ENCODE measurements at places on chromosomes 1 and 21. TPM values are rescaled to one million over a fixed set of nuclear protein-coding genes. Genes with fewer than 3 reads are reported as not detected.

The FCRL6 gene
- total RNA-seq = 2.1 TPM

The HAPLN2 gene
- total RNA-seq = 0.39 TPM

- peak; percentile 87 for DNase-seq
Measured at GRCh38 chr1:9490605-9491339, 48.5 kb upstream of the SLC25A33 start.

GRCh38 chr1:11707621-11708276 is 16.2 kb downstream of the DRAXIN start:
- no peak for DNase-seq

DNA sequence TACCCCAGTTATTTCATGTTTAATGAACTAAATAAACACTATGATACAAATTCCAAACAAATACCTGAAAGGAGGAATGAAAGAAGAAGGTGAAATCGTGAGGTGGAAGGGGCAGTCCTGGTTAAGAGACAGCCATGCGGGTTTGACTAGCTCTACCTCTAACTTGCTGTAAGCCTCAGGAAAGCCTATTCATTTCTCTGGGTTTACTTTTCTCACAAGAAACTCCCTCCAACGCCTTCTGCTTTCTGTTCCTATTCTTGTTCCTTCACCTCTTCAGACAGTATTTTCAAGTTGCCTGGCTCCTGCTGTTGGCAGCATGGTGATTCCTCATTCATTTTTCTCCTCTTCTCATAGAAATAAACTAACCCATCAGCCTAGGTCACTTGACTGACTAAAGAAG is 92.4 kb downstream of the NTPCR start:
- no peak for DNase-seq

The RIPK4 gene
- 1.0 TPM for total RNA-seq

- DNase-seq = no peak
Measured at GRCh38 chr1:38328278-38329035, 281.9 kb upstream of the POU3F1 start.

DNA sequence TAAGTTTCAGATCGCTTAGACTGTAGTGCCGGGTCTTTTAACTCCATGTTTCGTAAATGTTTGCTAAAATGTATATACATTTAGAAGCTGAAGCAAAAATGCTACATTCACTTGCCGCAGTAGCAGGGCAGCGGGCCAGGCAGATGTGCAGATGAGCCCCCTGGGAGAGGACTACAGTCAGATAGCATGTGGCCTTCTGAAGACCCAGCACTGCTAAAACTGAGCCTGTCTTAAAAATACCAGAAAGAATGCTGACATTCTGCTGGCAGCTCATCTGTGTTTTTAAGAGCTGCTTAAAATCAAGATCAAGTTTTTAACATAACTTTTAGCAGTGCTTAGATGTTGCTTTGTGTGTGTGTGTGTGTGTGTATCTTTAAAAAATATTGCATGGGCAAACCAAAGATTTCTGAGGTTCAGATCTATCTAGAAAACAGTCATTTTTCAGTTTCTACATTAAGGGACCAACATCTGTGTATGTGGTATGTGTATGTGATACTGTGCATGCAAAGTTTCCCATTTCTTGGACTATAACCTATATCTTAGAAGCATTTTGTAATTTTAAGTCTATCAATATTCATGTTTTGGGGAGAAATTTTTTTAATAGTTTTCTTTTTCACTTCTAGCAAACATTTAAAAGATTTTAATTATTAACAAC is 31.7 kb downstream of the CHRM3 start:
- no peak for DNase-seq

The KRTAP20-1 gene
- total RNA-seq = not detected

GRCh38 chr1:27528818-27529703 is 39.1 kb upstream of the WASF2 start:
- DNase-seq = no peak

GRCh38 chr1:109636201-109636952 is 16.7 kb downstream of the AMPD2 start:
- no peak for DNase-seq

GRCh38 chr1:53982034-53982762 is 35.8 kb downstream of the LDLRAD1 start:
- no peak for DNase-seq

Data from naive thymus-derived CD8-positive, alpha-beta T cell (primary cell).